ENCODE measurements at places on chromosomes 11 and 22. TPM values are rescaled to one million over a fixed set of nuclear protein-coding genes. Genes with fewer than 3 reads are reported as not detected.

GAB4 gene
- not detected for total RNA-seq

C1QTNF4 gene
- total RNA-seq: 0.24 TPM

- DNase-seq: no peak
Measured at GRCh38 chr22:49760630-49761571, 66.8 kb downstream of the BRD1 start.

DNA sequence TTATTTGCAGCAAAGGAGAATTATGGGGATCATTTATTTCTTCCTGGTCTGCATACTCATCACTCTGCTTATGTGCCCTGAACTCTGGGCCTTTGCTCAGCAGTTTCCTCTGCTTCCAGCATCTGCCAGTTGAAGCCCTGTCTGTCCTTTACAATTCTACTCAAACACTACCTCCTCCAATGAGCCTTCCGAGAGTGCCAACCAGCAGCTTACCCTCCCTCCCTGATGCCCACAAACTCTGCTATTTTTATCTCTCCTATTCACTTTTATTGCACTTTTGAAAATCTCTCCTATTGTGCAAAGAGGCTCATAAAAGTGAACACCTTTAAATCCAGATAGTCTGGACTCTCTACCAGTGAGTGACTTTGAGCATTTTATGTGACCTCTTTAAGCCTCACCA is 3.6 kb upstream of the ME3 start:
- DNase-seq: no peak

- DNase-seq: no peak
Measured at GRCh38 chr11:126817523-126818450, 182.8 kb downstream of the KIRREL3 start.

GRCh38 chr11:20089796-20090653 is 70.2 kb downstream of the DBX1 start:
- no peak for DNase-seq
